ACHN (cell line): ENCODE measurements at places on chromosomes 6 and 20.

GRCh38 chr20:10253780-10254179 lies 35.1 kb downstream of the SNAP25 start:
- DNase-seq, result no peak

DNA sequence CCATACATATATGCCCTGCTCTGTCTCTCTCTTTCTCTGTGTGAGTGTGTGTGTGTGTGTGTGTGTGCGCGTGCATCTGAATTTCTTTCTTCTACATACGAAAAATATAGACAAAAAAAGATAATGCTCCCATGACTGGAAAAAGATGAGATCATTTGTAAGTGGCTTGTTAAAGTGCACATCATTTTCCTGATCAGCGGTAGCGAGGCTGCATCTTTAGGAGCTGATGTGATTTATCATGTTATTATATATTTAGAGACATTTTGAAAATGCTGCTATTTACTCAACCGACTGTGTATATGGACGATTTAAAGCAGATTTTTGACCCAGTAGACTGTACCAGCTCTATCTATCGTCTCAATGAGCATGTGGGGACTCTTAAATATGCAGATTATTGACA lies 265.3 kb downstream of the TSHZ2 start:
- DNase-seq, result no peak

- DNase-seq, result no peak
Observed at GRCh38 chr6:40328986-40329545, 258.1 kb downstream of the LRFN2 start.

DNA sequence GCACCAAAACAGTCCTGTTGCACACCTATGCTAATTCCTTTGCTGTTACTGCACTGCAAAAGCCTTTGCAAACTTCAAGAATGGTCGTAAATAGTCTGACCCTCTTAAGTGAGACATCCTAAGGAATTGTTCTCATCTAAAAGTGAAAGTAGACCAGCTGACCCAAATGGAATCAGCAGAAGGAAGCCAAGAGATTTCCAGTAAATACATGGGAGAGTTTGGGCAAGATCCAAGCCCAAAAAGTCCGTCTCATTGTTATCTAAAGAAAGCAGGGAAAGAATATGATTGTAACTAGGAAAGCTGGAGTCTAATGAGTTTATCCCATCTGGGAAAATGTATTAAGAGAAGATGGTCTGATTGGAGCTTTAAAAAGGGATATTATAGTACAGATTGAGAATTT lies 43.0 kb upstream of the HIVEP1 start:
- no peak for DNase-seq

- no peak for DNase-seq
Observed at GRCh38 chr6:92339936-92340640, 1079.3 kb downstream of the EPHA7 start.

- DNase-seq, result no peak
Observed at GRCh38 chr6:83708546-83708969, 343 bp downstream of the SNAP91 start.

- DNase-seq, result no peak
Observed at GRCh38 chr6:86685230-86685797, 252.0 kb upstream of the HTR1E start.

DNA sequence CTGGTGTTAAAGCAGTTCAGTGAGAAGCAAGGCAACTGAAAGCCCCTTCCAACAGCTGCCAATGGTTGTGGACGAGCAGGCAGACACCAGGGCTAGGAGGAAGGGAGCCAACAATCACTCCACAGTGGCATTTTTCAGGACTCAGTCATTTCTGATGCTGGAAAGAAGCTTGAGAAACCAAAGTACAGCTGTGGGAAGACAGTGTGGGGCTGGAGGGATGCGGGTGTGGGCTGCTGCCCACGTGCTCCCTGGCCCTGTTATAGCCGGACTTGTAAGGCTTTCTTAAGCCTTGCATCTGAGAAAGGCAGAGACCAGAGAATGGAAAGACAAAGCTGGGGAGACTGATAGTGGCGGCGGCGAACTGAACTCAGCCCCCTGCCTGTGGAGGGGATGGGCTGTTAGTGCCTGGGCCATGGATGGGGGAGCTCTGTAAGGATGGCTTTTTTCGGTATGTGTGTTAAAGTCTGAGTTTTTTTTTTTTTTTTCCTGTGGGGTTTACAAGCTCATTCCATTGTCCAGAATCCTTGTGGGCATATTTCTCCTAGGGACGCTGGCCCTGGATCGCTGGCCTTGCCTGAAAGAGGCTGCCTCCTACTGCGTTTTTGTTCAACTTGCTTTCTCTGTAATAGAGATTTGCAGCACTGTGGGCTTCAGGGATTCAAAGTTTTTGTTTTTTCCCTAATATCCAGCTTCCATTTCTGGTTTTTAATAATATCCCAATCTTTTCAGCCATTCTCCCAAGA lies 91.7 kb downstream of the GJA10 start:
- DNase-seq, result no peak

- no peak for DNase-seq
Observed at GRCh38 chr6:142476452-142476851, 174.6 kb downstream of the ADGRG6 start.
